Activated T-helper 1 cell treated with anti-CD3 and anti-CD28 coated beads, Interleukin-12 subunit alpha, Interleukin-12 subunit beta, Interleukin-2, Interleukin-4 antibody, amounts not matched to agents 30 ng/mL and 10 ng/mL and 1 ng/mL, durations not matched to agents 14 hours and 24 hours and 36 hours (primary cell): ENCODE measurements at places on chromosomes 11 and 22. TPM values are rescaled to one million over a fixed set of nuclear protein-coding genes. Genes with fewer than 3 reads are reported as not detected.

- DNase-seq = no peak
Observed at GRCh38 chr11:18245396-18245795, 3.1 kb downstream of the SAA2 start.

GRCh38 chr11:68652683-68653156, 31.6 kb upstream of the GAL start:
- no peak for DNase-seq

DNA sequence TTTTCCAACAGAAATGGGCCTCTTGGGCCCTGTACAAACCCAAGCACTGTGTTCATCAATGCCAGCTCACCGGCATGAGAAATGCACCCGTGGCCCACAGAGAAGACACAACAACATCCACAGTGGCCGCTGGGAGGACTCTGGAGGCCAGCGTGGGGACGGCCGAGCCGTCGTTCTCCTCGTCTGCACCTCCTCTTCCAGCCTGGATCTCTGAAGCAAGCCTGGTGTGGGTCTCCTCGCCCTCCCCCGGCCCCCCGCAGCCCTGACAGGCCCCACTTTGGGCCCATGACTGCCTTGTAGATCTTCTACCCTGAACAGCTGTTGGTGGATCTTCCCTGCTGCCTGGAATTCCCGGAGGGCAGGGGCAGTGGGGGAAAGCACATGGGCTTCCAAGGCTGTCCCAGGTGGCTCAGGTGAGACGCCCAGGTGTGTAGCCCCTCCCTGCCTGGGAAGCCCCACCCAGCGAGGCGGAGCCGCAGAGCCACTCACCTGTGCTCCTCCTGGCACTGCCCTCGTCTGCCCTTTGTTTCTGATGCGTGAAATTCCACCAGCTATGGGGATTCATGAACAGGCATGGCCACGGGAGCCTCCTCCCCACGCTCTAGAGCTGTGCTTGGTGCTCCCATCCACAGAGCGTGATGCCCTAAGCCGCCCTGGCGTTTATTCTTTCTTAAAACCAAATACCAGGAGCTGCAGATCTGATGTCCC, 225.9 kb downstream of the BRD1 start:
- DNase-seq = no peak

GRCh38 chr11:373716-374551, 4.6 kb downstream of the B4GALNT4 start:
- DNase-seq = no peak

- no peak for DNase-seq
Observed at GRCh38 chr11:43866520-43866919, 14.1 kb upstream of the ALKBH3 start.

DNA sequence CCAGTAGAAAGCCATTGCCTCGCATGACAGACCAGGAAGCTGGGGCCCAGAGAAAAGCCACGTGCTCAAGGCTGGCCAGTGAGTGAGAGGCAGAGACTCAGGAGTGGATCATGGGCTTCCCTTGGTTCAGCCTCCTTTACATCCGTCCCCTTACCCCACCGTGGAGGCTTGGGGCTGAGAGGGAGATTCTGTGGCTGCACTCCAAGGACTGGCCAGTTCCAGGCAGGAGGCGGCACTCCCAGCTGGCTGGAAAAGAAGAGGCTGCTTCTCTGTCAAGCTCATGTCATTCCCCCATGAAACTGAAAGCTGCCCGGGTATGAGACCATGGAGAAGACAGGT, 6.6 kb upstream of the ASCL2 start:
- no peak for DNase-seq

- DNase-seq = no peak
Observed at GRCh38 chr11:95076981-95077380, 10.3 kb downstream of the SRSF8 start.

GRCh38 chr11:96036863-96037262, 113.0 kb upstream of the MTMR2 start:
- DNase-seq = no peak

DNA sequence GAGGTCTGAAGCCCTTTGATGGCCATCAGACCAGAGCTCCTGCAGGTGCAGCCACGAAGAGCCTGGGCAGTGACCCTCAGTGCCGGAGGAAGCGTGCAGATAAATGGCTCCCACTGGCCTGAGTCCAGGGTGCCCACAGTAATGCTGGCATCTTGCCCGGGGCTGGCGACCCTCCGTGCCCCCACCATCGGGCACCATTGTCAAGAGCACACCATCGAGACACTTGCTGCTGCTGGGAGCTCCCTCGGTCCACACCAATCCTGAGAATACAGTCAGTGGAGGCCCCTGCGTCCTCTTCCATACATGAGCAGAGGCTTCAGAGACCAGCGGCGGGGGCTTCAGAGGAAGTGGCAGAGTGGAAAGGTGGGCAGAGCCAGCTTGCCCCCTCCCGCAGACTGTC, 1448.3 kb downstream of the BRD1 start:
- no peak for DNase-seq

DNA sequence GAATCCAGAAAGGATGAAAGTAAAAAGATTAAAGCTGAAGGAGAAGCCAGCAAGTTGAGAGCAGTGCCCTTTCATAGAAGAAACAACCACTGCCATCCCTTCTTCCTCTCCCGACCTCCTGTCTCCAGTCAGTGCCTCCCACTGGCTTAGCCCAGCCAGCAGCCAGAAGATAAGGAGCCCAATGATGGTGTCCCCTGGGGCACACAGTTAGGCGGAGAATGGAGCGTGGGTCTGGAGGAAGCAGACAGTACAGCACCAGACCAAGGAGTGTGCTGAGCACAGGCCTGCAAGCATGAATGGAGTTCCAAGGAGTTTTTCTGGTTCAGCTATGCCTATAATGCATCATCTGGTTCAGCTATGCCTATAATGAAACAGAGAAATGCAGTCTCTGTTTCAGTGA, 54.3 kb upstream of the TNRC6B start:
- DNase-seq = no peak

- no peak for DNase-seq
Observed at GRCh38 chr22:39962071-39962470, 1.9 kb downstream of the TMA7B start.

DNA sequence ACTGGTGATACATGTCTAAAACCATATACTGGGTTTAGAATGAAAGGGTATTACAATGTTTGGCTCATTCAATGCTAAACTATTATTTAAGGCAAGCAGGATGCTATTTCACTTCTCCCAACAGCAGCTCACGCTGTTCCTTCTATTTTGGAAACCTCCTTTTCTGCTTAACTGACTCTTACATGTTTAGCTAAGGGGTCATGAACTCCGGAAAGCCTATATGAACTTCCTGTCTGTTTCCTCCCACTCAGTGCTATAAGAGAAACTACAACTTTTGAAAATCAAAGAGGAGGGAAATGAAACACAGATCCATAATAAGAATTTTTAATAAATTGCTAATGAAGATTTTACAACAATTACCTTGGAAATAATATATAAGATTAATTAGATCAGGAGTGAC, 30.9 kb downstream of the SLC36A4 start:
- DNase-seq = no peak

The INPP5J gene
- total RNA-seq = 0.17 TPM in 1 of 2 replicates, not detected in the other

The FDXACB1 gene
- total RNA-seq = 7.9 and 9.4 TPM in 2 replicates

The TTC36 gene
- 0.59 and 0.91 TPM in 2 replicates for total RNA-seq

The LRRC74B gene
- not detected in 2 replicates for total RNA-seq

The TRAPPC4 gene
- 141 and 142 TPM in 2 replicates for total RNA-seq
